ENCODE measurements at places on chromosomes 4 and X.
A peak's percentile ranks its signal among the peaks of the same experiment; 100 is the strongest.

DNA sequence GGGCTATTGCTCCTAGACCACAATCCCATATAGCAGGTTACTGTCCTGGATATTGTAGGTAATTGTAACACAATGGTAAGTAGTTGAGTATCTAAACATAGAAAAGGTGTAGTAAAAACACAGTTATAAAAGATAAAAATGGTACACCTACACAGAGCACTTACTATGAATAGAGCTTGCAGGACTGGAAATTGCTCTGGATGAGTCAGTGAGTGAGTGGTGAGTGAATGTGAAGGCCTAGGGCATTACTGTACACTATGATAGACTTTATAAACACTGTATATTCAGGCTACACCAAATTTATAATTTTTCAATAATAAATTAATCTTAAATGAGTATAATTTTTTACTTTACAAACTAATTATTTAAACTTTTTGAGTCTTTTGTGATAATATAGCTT lies 425.7 kb downstream of the PABPC4L start:
- no peak for DNase-seq

DNA sequence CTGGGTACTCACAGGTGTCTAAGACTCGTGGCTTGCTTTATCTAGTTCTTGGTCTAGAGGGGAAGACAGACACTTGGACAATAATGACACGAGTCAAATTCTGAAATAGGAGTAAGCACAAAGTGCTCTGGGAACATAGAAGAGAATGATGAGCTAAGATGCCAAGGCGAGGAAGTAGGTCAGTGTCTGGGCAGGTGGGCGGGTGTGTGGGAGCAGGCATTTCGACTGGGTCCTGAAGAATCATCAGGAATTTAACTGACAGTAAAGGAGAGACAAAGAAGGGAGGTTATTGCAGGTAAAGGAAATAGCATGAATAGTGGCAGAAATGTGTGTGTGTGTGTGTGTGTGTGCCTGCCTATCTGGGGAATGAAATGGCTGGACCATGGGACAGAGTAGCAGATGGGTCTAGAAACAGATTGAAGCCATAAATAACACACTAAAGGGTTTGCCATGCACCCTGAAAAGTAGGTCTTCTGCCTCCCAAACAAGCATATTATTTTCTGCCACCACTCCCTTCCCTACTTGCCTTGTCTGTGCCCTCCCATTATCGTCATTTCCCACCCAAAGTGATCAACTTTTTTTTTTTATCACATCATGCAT lies 58.4 kb upstream of the SLC25A43 start:
- no peak for DNase-seq

GRCh38 chrX:113594123-113594841 lies 753.7 kb upstream of the AMOT start:
- no peak for DNase-seq

DNA sequence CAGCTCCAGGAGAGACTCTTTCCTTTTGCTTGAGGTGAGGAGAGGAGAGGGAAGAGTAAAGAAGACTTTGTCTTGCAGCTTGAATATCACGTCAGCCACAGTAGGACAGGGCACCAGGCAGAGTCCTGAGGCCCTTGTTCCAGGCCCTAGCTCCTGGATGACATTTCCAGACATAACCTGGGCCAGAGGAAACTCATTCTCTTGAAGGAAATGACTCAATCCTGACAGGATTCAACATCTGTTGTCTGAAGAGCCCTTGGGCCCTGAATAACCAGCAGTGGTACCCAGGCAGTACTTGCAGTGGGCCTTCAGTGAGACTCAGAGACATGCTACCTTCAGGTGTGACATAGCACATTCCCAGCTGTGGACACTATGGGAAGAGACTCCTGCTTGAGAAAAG lies 62.8 kb downstream of the FGF16 start:
- DNase-seq = no peak

GRCh38 chr4:183118585-183118984 lies 19.5 kb downstream of the WWC2 start:
- no peak for DNase-seq

DNA sequence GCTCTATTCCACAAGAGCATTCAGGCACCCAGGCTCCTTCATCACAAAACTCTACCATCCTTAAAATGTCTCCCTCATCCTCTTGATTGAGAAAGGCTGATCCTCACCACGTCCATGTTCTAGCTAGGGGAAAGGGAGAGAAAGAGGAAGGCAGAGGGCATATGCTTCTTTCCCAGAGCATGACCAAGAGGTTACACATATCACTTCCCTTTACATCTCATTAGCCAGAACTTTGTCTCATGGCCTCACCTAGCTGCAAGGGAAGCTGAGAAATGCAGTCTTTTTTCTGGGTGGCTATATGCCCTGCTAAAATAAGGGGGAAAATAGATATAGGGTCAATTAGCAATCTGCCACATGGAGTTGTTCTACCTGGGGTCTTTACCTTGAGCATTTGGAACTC lies 42.7 kb downstream of the LONRF3 start:
- no peak for DNase-seq

DNA sequence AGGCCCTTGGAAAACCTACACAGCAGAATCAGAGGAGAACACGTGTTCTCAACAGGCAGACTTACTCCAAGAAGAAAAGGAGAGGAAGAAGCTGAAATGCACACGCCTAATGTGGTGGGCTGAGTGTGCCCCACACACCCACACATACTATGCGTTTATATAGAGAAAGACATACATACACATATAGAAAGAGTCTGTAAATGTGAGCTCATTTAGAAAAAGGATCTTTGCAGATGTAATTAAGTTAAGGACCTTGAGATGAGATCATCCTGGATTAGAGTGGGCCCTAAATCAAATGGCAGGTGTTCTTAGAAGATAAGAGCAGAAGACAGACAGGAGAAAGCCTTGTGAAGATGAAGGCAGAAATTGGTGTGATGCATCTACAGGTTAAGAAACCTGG lies 87.2 kb upstream of the KLF3 start:
- no peak for DNase-seq

DNA sequence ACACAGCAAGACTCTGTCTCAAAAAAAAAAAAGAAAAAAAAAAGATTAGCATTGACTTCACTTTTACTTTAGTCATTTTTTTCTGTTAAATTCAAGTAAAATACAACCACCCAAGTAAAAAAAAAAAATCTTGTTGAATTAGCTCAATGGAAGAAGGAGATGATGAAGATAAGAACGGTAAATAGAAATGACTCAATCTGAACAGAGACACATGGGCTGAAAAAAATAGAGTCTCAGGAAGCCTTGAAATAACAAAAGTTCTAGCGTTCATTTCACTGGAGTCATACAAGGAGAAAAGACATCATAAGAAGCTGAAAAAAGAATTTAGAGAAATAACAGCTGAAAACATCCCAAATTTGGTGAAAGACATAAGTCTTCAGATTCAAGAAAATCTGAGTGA lies 75.5 kb downstream of the CASP3 start:
- DNase-seq = no peak

DNA sequence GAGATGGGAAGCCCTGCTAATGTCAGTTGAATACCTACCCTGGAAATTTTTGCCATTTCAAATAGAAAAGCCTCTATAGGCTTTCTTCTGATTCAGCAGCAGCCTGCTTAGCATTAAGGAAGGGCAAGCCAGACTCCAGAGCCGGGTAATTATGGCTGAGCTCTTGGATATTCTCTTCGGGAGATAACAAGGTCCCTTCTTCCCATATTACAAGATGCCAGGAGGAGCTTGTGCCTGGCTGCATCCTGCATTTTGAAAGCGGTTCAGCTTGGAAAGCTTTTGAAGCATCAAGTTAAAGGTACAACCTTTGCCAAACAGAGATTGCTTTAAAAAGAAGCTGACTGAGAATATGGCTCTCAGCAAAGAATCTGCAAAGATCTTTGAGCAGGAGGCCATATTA lies 399.6 kb upstream of the RPS6KA3 start:
- no peak for DNase-seq

GRCh38 chrX:132467989-132468388 lies 20.8 kb downstream of the MBNL3 start:
- DNase-seq = no peak

DNA sequence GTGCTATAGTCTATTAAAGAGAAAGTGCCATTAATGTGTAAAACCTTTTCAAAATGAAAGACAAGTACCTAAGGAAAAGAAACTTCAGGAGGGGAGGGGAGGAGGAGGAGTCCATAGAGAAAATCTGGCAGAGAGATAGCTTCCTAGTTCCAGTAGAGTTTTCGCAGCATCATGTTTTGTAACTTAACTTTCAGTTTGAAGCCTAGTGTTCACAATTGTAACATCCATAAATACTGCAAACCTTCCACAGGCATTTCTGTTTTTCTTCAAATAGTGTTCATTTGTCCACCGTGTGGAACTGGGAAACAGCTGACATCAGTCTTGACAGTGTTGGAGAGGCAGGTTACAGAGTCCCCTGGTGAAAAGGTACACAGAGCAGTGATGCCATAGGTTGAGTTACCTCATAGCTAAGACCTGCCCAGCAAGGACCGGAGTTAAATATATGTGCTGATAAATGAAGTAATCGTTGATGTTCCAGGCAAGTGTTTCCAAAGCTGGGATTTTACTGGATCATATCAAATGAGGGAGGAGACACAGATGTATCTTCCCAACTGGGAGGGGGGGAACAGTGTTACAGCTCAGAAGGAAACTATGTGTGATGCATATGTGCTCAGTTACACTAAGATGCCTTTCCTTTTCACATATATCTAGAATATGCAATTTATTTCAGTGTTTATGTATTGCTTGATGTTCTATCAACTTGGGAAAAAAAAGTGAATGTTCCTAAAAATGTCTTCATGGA lies 369.5 kb upstream of the FAM241A start:
- DNase-seq = no peak

GRCh38 chrX:87626996-87627395 lies 109.4 kb downstream of the KLHL4 start:
- no peak for DNase-seq

GRCh38 chrX:68692651-68693050 lies 45.2 kb downstream of the STARD8 start:
- no peak for DNase-seq

- no peak for DNase-seq
These were observed 10.4 kb downstream of the SASH3 start for GRCh38 chrX:129790146-129790545.

- DNase-seq = no peak
These were observed 210.4 kb upstream of the AFF2 start for GRCh38 chrX:148290041-148290440.

DNA sequence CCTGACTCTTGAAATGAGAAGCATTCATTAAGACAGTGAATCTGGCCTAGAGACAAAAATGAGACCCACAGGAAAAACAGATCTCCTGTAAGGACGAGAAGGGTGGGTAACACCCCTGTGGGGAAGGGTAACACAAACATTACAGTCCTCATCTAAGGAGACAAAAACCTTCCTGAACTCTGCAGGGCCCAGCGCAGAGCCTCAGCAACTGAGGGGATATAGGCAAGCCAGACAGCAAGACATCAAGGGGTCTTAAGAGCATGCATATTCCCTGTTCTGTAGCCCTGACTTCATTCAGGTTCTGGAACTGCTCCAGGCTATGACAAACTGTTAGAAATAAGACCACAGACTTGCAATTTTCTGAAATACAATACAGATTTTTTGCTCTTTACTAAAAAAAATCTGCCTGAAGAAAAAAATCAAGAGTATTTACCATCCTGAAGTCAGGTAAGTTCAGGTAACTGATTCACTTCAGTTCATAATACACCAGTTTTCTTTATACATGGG lies 15.5 kb downstream of the COX18 start:
- DNase-seq = no peak

DNA sequence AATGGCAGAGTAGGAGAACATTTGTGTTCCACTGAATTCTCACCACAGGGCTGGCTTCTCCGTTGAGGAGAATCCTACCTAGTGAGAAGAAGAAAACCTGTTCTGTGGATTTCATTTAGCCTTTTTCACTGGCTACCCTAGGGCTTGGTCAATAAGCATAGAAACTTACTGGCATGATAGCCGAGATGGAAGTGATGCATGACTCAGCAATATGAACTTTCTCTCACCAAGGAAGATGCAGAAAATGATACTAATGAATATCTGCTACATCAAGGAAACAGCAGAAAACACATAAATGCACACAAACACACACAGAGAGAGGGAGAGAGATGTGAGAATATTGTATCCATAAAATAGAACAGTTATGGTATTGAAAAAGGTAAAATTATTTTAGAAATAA lies 216.3 kb downstream of the HHIP start:
- DNase-seq = no peak

- DNase-seq = peak; percentile 79
These were observed 22.7 kb downstream of the MAP9 start for GRCh38 chr4:155353923-155354540.

- DNase-seq = no peak
These were observed 125.5 kb upstream of the JADE1 start for GRCh38 chr4:128684016-128684415.

DNA sequence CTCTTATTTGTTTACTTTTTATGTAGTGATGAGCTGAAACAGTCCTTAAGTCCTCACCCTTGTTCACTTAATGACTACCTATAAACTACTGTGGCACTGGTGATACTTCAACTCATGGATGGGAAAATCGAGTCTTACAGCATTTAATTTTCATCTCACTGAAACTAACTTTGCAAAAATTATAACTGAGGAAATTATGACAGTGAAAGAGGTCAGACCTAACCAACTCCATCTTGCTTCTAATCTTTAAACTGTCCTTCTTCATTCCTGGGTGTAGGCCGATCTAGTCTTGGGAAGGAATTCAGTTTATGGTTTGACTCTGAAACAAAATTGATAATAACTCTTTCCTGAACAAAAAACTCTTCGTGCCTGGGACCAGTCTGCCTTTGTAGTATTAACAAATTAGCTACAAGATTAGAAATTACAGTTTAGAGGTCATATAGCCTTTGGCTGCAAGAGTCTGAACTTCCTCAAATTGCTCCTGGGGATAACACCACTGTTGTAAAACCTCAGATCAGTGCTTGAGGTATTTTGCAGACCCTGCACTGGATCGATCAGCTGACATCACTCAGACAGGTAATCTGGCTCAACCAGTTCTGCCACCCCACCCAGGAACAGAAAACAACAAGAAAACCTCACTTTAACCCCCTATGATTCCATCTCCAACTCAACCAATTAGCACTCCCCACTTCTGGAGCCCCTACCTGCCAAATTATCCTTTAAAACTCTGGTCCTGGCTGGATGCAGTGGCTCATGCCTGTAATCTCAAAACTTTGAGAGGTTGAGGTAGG lies 995.7 kb upstream of the PRKX start:
- no peak for DNase-seq

- no peak for DNase-seq
These were observed 52.4 kb downstream of the KLHL5 start for GRCh38 chr4:39114436-39114835.

- no peak for DNase-seq
These were observed 85.1 kb upstream of the NDP start for GRCh38 chrX:44058339-44058738.

GRCh38 chr4:53559021-53559620 lies 32.2 kb downstream of the LNX1 start:
- DNase-seq = no peak

All from ascending aorta (tissue), 2 donors.